NCI-H2171 treated with DMSO at 0.1 percent for 48 hours (cell line): ENCODE measurements at places on chromosomes 7 and 10.
A peak's percentile ranks its signal among the peaks of the same experiment; 100 is the strongest.

- no peak for DNase-seq
Observed at GRCh38 chr7:28102797-28103196, 77.8 kb downstream of the JAZF1 start.

DNA sequence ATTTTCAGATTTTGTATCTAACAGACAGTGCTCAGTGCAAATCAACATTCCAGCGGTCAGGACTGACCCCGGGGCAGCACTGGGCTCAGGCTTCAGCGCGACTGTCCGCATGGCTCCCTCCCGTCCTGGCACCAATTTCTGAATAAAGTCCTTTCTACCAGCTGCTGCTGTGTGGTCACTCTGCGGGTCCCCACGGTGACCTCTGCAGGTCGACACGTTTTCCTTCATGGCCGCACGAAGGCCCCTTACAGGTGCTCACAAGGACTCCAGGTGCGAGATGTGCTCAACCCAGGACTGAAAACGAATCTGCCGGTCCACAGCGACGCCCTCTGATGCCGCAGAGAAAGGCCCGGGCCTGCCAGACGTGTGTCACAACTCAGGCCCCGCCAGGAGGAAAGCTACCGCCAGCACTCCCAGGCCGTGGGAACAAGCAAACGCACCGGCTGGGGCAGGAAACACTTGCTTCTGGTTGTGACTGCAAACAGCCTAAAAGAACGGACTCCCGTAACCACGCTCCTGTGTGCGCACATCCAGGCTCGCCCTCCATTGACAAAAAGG is 3.7 kb upstream of the UTF1 start:
- DNase-seq, result no peak

DNA sequence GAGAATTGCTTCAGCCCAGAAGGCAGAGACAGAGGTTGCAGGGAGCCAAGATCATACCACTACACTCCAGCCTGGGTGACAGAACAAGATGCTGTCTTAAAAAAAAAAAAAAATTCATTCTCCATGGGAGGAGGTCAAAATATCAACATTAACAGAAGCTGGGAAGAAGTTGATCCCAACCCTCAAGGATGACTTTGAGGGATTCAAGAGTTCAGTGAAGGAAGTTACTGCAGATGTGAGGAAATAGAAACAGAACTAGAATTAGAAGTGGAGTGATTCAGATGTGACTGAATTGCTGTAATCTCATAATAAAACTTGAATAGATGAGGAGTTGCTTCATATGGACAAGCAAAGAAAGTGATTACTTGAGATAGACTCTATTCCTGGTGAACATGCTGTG is 19.7 kb upstream of the RPEL1 start:
- DNase-seq, result no peak

- DNase-seq, result peak; percentile 49
Observed at GRCh38 chr7:151245360-151246101, 3.0 kb downstream of the SMARCD3 start.

DNA sequence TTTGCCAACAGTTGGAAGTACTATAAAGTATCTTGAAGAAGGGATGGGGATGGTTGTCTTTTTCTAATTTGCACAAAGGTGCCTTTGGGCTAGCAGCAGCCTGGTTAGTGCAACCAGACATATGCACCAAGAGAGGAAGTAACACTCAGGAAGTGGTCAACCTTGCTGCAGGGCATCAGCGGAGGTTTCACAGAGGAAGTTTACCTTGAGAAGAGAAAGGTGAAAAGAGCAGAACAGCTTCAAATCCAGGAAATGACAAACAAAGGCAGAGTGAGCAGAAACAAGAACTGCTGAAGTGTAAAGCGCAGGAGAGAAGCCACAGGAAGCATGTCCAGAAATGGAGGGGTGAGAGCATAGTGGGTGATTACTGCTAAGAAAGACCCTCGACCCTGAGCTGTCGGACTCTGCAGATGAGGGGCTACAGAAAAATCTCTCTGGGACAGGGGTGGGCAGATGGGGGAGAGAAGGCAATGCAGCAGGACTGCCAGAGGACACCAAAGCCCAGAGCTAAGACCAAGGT is 66.9 kb downstream of the STK17A start:
- DNase-seq, result no peak

- peak; percentile 70 for DNase-seq
Observed at GRCh38 chr7:27576360-27576944, 86.2 kb downstream of the HIBADH start.

DNA sequence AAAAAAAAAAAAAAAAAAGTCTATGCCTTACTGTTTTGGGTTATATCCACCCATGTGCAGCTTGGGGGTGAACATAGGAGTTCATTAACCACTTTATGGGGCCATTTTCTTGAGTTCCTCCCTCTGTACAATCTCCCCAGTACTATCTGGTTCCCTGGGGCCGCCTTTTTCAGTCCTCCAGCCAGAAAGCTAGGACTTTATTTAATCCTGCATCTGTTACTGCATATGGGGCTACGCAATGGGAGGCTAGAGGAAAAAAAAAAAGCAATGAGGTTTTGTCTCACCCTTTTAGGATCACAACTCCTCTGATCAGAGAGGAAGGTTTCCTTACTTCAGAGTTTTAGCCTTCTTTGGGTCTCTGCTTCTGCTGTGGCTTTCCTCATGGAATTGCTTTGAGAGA is 51.0 kb downstream of the BTRC start:
- peak; percentile 36 for DNase-seq
